Fibroblast of pulmonary artery (primary cell): ENCODE measurements at places on chromosomes 3 and 15.

DNA sequence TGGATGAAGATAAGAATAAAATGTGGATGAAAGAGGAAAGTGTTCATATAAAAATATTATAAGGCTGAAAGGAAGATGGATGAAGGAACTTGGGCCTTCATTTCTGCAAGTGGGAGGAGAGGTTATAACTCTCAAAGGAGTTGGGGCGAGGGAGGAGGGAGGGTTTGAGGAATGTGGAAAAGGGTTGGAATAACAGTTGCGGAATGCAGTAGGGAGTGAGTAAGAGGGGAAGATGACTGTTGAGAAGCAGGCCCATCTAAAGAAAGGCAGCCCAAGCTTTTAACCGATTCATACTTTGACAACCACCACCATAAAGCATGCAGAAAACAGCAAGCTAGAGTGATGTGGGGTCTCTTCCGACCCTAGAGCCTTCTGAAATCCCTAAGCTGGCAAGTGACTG, 8.3 kb upstream of the TM4SF4 start:
- DNase-seq = peak; percentile 89

DNA sequence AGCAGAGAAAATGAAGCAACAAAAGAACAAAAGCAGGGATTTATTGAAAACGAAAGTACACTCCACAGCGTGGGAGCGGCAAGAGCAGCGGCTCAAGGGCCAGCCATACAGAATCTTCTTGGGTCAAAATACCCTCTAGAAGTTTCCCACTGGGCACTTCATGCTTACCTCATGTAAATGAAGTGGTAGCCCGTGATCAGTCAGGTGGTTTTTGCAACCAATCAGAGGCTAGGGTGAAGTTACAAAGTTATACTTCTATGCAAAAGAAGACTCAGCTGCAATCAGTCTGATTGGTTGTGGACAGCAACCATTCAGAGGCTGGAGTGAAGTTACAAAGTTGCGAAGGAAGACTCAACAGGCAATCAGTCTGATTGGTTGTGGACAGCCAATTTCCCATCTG, 37.8 kb upstream of the TRH start:
- DNase-seq = peak; percentile 70

DNA sequence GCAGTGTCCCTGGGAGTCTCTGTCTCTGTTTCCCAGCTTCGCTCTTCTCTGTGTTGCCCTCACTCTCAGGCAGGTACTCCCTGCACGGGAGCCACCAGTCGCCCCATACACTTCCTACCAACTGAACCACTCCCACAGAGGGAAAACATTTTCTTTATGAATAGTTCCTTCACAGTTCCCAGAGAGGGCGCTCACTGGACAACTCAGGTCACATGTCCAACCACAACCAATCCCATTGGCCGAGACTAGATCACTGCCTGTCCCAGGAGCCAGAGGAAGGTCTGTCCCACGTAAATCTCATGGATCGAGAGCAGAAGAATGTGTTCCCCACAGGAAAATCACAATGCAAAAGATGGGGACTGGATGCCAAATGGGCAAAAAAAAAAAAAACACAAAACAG, 26.1 kb downstream of the GRK7 start:
- DNase-seq = peak; percentile 10

GRCh38 chr15:89496155-89497098, at the start of gene RHCG:
TSS of gene RHCG (minus strand) at chr15:89496583. CDS start at chr15:89496544, 39 bp downstream.
- peak; percentile 50 for DNase-seq

- DNase-seq = peak; percentile 17
These were observed 96.7 kb upstream of the PTPRG start for GRCh38 chr3:61464518-61465140.

- no peak for DNase-seq
These were observed 638.2 kb upstream of the NAALADL2 start for GRCh38 chr3:174220775-174221554.

GRCh38 chr15:83372434-83372891, 74.7 kb upstream of the SH3GL3 start:
- no peak for DNase-seq

DNA sequence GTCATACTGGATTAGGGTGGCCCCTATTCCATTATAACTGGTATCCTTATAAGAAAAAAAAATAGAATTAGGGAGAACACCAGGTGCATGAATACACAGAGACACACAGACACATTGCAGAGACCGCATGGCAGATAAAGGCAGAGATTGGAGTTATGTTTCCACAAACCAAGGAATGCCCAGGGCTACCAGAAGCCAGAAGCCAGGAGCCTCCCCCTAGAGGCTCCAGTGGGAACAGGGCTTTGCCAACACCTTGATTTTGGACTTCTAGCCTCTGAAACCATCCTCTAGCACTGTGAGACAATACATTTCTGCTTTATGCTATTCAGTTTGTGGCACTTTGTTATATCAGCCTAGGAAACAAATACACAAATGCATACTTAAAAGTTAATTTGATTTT, 10.4 kb downstream of the GOLM2 start:
- no peak for DNase-seq

DNA sequence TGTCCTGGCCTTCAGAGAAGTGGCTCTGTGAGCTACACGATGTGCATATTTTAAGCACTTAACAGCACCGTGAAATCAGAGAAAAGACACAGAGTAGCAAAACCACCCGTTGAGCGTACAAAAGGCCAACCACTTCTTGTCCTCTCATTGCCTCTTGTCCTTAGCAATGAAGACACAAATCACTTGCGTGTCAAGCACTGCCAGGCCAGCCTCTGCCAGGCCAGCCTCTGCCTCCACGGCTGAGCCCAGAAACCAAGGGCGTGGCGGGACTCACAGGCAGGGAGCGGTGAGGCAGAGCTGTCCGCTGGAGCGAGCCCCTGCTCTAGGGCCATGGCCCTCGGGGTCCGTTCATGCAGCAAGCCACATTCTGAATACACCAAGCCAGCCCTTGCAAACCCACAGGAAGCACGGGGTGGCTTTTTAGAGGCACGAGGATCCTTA, 4.0 kb downstream of the MUC4 start:
- no peak for DNase-seq

GRCh38 chr3:162437480-162437879, 940.9 kb downstream of the OTOL1 start:
- peak; percentile 58 for DNase-seq

- peak; percentile 24 for DNase-seq
These were observed 109.1 kb upstream of the TNFAIP8L3 start for GRCh38 chr15:51203797-51204196.

- DNase-seq = no peak
These were observed 1.7 kb upstream of the HES1 start for GRCh38 chr3:194134231-194134756.

- DNase-seq = no peak
These were observed 82.8 kb upstream of the FXR1 start for GRCh38 chr3:180829409-180830405.
